Omental fat pad (tissue), 4 donors: ENCODE measurements at places on chromosomes 3 and 15. TPM values are rescaled to one million over a fixed set of nuclear protein-coding genes. Genes with fewer than 3 reads are reported as not detected.

SCAANT1 gene
- total RNA-seq: not detected

PPP1R14D gene
- total RNA-seq: not detected

CXCR6 gene
- total RNA-seq: 2.9 TPM

CPN2 gene
- total RNA-seq: 0.50 TPM

SLC28A2 gene
- not detected for total RNA-seq

RAP2B gene
- total RNA-seq: 21.6 TPM

RPL32 gene
- total RNA-seq: 1,017 TPM

HCN4 gene
- not detected for total RNA-seq

FAM81A gene
- total RNA-seq: 0.38 TPM

ALDH1L1 gene
- total RNA-seq: 125 TPM

RAB5A gene
- total RNA-seq: 76.8 TPM

RHCG gene
- total RNA-seq: 15.5 TPM

DNA sequence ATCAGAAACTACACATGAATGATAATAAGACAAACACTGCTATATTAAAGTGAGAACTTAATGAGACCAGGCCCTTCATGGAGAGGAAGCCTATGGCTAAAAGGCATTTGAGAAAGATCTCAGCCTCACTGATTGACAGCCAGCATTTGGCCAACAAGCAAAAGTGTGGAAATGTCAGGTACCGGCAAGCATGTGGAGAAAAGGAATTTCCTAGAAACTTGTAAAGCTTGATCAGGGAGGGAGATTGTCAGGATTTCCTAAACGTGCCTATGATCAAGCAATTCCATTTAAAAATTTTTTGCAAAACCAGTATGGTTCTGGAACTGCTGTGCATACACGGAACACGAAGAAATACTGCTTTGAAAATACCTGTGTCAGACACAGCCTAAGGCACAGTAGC lies 220.3 kb upstream of the ATP10A start:
- DNase-seq: no peak

DNA sequence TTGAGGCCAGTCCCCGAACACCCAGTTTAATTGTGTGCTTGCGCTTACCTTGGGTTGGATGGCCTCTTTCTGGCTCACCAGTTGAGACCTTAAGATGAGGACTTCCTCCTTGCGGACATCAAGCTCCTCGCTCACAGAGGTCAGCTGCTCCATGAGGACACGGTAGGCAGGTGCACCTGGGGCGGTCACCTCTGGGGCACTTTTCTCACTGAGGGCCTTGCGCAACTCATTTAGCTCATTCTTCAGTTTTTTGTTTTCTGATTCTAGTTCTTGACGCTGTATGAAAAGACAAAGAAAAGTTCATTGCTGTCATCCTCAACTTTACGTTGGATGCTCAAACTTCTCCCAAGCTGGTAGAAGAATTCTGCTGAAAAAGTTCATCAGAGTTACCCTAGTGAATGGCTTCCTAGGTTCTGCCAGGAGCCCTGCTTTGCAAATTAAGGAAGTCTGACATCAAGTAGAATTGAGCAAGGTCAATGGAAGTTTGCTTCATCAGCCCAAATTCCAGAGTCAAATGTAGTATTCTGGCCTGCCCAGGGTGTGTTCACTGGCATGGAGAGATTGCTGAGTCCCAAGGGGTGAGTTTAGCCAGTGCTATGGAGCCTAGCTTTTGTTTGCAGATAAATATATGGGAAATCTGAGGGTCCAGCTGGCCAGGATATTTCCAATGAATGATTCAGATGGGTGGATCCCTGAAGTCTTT lies 55.8 kb upstream of the MYO5C start:
- no peak for DNase-seq

DNA sequence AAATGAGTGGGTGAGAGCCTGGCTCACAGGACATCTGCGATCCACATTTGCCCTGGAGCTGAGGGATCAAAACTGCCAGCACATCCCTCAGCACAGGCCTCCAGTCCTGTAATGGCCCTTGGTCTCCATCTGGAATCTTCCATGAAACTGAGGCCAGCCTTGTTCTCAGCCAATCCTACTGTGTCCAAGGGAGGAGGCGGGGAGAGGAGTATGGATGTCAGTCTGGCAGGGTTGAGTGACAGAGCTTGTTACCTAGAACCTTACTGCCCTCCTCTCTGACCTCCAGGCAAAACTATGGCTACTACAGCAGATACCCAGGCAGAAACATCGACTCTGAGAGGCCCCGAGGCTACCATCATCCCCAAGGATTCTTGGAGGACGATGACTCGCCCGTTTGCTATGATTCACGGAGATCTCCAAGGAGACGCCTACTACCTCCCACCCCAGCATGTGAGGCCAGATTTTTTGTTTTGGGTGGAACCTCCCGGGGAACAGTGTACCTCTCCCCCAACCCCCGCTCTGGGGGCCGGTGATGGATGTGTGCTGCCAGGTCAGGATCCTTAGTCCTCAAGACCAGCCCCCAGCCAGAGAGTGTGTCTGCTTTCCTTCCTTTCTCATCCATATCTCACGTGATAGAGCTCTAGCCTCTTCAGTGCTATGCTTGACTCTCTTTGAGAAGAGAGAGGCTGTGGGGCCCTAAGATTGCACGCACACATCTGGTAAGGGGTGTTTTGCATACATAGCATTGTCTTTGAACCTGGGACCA lies 41.3 kb downstream of the CHDH start:
- DNase-seq: no peak

- no peak for DNase-seq
Measured at GRCh38 chr3:185332026-185332735, 30.8 kb upstream of the MAP3K13 start.

GRCh38 chr3:71515636-71516365 lies 67.7 kb downstream of the FOXP1 start:
- no peak for DNase-seq

GRCh38 chr15:27796405-27797320 lies 302.5 kb downstream of the OCA2 start:
- no peak for DNase-seq

DNA sequence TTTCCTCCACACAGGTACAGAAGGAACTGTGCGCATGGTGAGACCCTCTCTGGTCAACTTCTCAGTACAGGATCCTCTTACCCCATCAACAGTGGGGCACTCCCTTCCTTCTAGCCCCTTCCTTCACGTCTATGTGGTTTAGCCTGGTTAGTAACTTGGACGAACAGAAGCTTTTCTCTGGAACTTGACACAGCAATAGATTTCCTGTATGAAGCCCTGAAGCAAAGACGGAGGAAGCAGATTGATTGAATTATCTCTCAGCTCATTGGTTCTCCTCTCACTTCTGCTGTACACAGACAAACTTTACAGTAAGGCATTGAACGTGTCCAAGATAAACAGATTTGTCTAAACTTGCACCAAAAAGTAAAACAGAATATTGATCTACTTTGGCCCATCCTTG lies at the start of gene CD200R1:
Gene CD200R1, minus strand, starts transcription at position 210 of the 400 bp plus-strand sequence. CDS start 246 bp downstream, outside the sequence.
- no peak for DNase-seq

GRCh38 chr3:143957453-143957852 lies 14.2 kb upstream of the DIPK2A start:
- DNase-seq: no peak

DNA sequence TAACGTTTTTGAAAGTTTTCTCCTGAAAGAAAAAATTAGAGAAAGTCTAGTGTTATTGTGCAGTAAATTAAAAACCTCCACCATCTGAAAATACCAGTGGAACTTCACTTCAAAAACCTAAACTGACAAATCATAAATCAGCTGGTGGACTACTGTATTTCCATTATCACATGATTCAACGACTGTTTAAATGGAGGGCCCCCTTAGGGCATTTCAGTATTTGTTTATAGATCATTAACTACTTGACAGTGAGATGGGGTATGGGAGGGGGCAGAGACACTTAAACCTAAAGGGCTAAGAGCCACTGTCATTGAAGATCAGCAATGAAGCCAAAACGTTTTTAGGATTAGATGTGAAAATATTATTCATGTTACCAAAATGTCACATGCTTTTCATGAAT lies 8.8 kb upstream of the C15orf61 start:
- DNase-seq: no peak

GRCh38 chr15:92780843-92781242 lies 119.3 kb upstream of the CHD2 start:
- DNase-seq: no peak

DNA sequence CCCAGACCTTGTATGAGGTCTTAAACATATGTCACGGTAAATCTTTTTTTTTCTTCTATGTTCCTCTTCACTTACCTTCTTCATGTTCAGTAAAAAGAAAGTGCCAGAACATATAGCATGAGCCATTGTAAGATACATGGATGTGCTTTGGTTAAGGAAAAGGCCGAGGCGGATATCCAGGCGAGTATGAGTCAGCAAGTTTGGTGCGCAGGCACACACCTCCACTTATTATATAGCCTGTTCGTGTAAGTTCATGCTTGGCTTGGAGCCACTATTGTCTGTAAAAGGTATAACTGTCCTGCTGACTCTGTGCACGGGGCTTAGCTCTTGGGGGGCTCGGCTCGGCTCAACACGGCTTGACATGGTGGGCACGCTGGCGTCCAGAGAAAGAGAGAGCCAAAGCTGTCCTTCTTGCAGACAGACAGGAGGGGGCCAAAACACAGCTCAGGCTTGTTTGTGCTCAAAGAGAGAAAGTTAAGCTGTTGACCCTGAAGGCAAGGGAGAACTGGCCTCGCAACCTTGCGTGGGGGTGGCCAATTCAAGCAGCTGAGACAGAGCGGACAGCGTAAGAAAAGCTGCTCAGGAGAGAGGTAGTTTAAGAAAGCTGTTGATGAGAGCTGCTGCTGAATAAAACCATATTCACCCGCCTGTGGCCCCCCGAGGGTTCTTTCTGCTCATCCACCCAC lies 251.2 kb downstream of the SLC9A9 start:
- no peak for DNase-seq

DNA sequence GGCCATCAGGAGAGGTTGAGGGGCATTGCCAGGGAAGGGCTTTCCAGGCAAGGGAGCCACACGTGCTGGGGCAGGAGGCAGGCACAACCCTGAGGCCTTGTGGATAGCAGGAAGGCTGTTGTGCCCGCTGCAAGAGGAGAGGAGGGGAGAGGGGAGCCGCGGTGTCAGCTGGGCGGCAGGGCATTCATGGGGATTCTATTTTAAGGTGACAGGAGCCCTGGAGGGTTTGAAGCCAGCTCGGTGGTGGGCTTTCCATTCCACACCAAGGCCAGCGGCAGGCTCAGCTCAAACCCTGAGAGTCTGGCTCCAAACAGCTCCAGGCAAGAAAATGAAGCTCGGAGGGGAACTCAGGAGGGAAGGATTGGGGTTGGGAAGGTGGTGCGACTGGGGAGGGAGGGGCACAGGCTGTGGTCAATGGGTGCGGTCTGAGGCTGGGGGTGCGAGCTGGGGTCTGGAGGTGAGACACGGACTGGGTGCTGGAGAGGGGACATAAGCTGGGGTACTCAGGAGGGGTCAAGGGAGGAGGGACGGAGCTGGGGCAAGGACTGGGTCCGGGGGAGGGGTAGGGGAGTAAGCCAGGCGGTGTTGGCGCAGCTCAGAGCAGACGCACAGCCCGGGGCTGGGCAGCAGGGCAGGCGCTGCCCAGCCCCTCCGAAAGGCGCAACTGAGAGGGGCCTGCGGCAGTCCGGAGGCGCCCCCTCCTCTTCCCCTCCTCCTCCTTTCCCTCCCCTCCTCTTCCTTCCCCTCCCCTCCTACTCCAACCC lies 43.4 kb downstream of the TPRA1 start:
- DNase-seq: no peak

DNA sequence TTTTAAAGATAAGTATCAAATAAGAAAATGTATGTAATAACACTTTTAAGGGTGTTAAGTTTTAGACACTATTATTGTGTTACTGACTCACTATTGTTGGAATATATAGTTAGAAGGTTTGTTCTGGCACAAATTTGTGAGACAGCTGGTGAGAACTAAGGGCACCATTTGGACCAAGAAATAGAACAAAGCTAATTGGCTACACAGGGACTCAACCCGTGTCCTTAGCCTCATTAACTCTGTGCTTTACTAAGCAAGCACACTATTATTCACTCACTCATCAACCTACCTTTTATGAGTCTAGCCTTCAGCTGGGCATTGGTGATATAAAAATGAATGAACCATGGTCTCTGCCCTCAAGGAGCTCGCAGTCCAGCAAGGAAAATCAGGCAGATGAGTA lies 4.1 kb upstream of the UNC13C start:
- no peak for DNase-seq

DNA sequence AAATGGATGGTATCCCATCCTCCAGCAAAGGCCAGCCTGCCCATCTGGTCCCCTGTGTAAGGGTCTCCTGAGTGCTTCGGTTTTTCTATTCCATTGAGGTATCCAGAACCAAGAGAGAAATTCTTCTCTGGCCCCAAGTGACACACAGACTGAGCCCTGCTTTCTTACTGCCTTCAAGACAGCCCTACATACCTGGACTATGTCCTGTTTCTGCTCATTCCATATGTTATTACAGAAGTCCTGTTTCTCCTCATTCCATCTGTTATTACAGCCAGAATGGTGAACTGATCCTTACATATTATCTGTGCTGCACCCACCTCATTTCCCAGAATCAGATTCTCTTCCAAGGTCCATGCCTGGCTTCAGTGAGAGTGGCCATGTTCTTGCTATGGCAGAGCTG lies 115.2 kb downstream of the DCLK3 start:
- DNase-seq: no peak

GRCh38 chr3:148090156-148090555 lies 607.5 kb upstream of the AGTR1 start:
- DNase-seq: no peak

GRCh38 chr3:112654492-112654891 lies 13.5 kb upstream of the CCDC80 start:
- no peak for DNase-seq

DNA sequence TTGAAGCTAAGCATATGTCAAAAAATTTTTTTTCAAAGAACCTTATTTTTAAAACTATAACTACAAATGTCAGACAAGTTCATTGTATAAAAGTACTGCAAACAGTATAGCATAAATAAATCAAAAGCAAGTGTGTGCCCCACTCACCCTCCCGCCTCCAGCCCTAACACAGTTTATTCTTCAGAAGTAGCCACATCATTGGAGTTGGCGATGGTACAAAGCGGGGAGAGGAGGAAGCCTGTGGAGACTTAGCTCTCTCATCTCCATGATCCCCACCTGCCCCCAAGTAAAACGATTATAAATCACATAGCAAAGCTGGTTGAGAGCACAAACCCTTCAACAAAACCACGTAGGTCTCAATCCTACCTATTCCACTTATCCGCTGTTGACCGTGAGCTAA lies 33.6 kb downstream of the FOXP1 start:
- DNase-seq: no peak

- DNase-seq: no peak
Measured at GRCh38 chr3:37694284-37694675, 167.4 kb upstream of the CTDSPL start.

DNA sequence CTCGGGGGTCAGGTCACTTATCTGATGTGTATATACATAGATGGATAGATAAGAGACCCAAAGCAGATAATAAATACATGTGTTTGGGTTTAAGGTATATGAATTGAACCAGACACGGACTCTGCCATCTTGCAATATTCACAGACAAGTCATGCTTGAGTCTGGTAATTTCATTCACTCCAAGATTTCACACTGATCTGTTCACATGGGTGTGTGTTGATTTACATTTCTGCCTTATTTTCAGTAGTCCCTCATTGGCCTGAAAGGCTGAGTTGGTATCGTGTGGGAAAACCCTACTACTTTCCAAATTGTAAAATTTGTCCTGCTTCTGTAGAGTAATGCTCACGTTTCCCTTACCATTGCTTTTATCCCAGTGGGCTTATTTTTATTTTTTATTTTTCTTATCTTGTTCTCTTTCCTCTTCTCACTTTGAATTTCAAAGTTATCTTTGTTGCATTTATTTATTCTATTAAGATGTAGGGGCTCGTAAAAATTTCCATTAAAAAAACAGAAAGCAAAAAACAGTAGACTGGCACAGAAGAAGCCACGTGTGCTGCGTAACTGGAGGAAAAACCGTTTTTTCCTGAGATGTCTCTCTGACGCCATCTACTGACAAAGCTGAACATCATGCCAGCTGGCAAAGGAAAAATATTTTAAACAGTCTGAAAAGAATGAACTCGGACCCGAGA lies 10.8 kb upstream of the MFSD1 start:
- no peak for DNase-seq
